NCI-H774 (cell line): ENCODE measurements at places on chromosomes 12 and 14.

- no peak for DNase-seq
Observed at GRCh38 chr14:52365071-52365470, 51.0 kb downstream of the PTGER2 start.

- no peak for DNase-seq
Observed at GRCh38 chr14:88556581-88556980, 1.8 kb upstream of the PTPN21 start.

DNA sequence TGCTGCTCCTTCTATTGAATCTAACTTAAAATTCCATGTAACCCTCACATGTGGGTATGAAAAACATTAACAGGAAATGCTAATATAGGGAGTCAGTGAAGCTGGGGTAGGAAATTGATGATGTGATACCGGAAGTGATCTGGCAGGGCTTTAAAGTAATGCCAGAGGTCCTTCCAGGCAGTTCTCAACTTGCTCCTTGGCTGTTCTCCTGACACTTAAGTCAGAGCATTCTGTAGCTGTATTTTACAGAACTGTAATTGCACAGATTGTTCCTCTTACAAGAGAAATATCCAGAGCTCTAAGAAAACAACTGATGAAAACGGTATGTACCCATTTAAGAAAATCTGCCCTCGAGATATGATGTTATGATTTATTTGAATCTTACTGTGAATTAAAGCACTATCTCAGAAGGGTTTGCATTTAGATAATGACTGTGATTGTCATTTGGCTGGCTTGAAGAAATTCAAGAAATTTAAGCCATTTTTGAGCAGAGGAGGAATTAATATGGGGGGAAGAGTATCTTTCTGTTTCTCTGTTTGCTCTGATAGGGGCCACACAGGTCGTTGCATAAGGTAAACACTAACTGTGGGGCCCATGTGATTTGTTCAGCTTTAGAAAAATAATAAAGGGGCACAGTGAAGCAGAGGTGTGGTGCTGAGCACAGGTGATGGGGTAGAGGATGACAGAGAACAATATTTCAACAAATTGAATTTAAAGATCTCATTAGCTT lies 88.4 kb downstream of the BBS10 start:
- no peak for DNase-seq

DNA sequence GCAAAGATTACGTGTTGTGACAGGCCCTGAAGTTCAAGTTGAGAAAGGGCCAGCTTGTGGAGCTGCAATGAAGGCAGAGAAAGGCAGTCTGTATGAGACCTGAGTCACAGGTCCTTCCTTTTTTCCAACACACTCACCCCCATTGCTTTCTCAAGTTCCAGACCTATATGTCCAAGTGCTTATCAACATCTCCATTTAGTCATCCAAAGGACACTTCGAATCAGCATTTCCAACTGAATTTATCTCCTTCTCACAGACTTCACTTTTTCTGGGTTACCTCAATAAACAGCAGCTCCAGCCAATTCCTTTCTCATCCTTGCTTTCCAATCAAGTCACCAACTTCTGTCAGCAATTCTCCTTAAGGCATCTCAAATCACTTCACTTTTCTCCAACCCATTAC lies 56.4 kb upstream of the KIF21A start:
- DNase-seq: no peak

DNA sequence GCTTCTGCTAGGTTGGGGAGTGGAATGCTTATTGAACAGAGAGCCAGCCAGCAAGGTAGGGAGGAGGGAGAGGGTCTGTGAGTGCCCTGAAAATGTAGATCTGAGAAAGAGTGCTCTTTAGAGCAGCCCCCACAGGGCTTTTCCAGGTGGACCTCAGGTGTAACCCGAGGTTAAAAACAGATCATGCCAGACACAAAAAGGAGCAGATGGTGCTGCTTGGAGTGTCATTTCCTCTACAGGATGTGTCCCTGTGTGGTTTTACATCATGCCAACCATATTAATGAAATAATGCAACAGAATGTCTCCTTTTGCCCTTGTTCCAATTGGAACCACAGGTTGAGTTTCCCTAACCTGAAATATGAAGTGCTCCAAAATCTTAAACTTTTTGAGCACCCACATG lies 6.4 kb downstream of the SUSD6 start:
- no peak for DNase-seq

DNA sequence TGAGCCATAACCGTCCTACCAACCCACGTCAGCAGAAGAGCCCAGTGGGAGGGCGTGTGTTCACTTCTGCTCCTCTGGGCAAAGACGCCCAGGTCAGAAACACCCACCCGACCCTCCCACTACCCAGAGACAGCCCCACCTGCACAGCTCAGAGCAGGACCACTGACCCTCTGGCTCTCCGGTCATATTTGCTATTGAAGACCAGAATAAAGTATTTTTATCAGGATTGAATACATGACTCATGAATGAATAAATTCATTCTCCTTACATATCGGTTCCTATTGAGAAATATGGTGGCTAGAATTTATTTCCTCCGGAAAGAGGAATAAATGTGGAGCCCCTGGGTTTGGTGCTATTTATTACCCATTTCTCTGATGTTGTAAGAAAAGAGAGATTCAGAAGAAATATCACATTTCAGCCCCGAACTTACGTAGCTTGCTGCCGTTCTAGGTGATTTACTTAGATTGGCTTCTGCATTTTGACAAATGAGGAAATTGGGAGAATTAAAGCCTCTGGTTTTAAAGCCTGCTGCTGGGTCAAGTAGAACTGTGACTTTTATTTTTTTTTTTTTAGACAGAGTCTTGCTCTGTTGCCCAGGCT lies 36.4 kb upstream of the P2RX7 start:
- DNase-seq: no peak

- DNase-seq: no peak
Observed at GRCh38 chr12:6187948-6188793, 12.0 kb upstream of the CD9 start.

- DNase-seq: no peak
Observed at GRCh38 chr12:28440081-28440608, 249.9 kb downstream of the CCDC91 start.

DNA sequence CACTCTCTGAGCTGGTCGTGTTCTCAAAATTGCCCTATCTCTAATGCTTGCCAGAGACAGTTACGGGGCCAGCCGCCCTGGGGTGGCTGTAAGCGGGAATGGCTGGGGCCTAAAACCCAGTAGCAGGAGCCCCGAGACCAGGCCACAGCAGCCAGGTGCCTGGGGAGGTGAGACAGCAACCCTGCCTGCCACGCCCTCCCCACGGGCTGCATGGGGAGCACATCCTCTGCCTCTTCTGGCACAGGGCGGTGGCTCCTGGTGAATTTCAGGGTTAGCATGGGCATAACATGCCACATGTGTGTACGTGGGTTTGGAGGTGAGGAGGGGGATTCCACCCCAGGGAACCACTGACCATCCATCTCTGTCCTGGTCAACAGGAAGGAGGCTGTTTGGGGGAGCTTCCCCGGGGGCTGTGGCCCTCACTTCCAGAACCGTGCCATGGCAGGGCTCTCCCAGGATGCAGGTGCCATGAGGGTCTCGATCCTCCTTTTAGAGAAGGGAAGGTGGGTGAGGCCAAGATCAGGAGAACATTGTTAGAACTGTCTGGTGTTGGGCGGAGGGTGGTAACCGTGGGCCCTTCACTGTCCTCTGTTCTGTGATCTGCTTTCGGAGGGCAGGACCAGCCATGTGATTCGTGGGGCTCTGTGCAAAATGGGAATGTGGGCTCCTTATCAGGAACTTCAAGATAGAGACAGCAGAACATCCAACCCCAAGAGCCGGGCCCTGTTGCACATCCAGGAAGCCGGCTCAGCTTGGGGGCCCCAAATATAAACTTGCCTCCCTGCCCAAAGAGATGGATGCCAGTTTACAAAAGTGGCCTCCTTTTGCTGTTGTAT lies 312.2 kb upstream of the DIO3 start:
- no peak for DNase-seq

DNA sequence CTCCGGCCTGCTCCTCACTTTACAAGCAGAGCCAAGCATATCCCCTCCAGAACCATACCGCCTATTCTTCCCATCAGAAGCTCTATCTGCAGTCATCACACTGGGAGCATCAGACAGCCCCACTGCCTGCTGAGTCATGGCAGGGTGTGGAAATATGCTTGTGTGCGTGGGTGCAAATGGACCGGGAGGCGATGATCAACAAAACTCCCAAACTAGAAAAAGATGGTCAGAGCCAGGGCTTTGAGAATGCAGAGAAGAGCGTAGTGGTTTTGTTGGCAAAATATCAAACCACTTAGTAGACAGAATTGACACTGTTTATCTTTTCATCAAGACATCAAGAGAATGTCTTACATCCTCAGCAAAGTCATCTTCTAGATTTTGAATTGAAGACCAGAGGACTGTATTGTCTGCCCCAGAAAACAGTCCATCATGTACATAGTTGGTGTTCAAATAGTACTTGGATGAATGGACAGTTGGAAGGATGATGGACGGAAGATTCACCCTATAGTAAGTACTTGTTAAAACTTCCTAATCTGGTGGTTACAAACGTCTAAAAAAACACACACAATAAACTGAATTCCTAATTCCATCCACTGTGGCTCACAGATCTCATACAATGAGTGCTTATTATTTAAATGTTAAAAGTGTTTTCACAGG lies 54.9 kb downstream of the VWF start:
- DNase-seq: no peak

GRCh38 chr14:30354439-30354838 lies 204.5 kb upstream of the G2E3 start:
- no peak for DNase-seq

DNA sequence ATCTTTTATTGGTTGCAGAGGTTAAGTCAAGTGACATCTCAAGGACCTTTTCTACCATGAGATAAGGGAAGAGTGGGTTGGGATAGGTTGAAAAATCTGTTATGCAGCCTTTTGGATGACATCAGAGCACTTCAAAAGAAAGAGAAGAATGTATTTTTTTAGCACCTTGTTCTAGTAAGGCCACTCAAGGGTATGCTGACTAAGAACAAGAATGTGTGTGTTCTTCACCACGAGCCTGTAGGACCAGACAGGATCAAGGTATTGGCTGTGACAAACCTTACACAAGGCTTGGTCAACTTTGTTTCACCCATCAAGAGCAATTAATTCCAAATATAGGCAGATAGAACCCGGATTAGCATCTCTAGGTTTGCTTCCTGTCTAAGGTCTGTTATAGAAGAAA lies 142.5 kb downstream of the SAMD4A start:
- no peak for DNase-seq
